Heart right ventricle (tissue), 16 donors: ENCODE measurements at places on chromosomes 7 and 10. TPM values are rescaled to one million over a fixed set of nuclear protein-coding genes. Genes with fewer than 3 reads are reported as not detected.

Gene PSAP
- 1,573 TPM for total RNA-seq

Gene DPY19L1
- 19.8 TPM for total RNA-seq

Gene GNG11
- total RNA-seq = 11.7 TPM

Gene ANKRD2
- 103 TPM for total RNA-seq

Gene PALD1
- total RNA-seq = 4.8 TPM

Gene MYOZ1
- total RNA-seq = 1.3 TPM

Gene PLXDC2
- total RNA-seq = 19.1 TPM

GRCh38 chr7:19747740-19748339 lies 25.6 kb downstream of the TMEM196 start:
- no peak for DNase-seq

- DNase-seq = no peak
Measured at GRCh38 chr7:152911922-152912321, 152.4 kb downstream of the ACTR3B start.

- no peak for DNase-seq
Measured at GRCh38 chr7:40182452-40182851, 47.6 kb downstream of the SUGCT start.

DNA sequence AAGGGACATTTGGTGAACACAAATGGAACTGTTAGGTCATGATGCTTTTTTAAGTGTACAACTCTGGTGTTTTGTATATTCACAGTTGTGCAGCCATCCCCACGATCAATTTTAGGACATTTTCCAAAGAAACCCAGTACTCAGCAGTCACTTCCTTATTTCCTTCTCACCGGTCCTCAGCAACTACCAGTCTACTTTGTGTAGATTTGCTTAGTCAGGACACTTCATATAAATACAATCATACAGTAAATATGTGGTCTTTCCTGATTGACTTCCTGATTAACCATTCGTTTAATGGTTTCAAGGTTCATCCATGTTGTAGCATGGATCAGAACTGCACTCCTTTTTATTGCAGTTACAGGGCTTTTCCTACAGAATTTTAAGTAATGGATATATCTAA lies 14.4 kb downstream of the SGPL1 start:
- DNase-seq = no peak

DNA sequence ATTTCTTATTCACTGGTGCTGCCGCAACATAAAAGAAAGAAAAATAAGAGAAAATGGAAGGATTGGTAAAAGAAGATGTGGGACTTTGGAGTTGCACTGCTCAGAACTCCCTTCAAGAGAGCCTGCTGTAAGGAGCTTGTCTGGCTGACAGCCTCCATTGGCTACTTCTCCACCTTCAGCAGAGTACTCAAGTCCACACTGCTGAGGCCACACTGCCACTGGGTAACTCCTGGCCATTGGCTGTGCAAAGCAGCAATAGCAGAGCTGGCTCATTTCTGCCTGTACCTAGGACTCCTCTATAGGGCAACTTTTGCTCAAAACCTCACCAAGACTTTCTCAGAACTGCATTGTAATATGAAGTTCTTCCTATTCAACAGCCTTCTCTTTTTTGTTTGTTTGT lies 38.7 kb upstream of the PCLO start:
- no peak for DNase-seq

DNA sequence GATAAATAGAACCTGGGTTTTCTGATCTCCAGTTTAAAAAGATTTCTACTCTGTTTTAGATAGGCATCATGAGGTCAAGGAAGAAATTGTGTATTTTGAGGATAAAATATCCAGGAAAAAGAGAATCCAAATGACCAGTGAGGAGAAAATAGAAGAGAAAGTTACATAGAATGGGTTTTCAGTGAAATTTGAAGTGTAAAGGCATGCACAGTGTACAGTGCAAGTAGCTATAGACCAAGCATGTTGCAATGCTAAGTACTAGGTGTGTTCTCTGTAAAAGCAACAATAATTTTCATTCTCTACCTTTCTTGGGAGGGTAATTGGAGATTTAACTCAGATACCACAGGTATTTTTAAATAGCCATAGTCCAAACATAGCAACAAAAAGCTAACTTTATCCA lies 22.6 kb downstream of the CDK1 start:
- DNase-seq = no peak

GRCh38 chr10:62231371-62231770 lies 37.3 kb downstream of the RTKN2 start:
- DNase-seq = no peak

- DNase-seq = no peak
Measured at GRCh38 chr7:155227788-155228458, 69.8 kb upstream of the INSIG1 start.

GRCh38 chr7:40572810-40573465 lies 438.1 kb downstream of the SUGCT start:
- no peak for DNase-seq

DNA sequence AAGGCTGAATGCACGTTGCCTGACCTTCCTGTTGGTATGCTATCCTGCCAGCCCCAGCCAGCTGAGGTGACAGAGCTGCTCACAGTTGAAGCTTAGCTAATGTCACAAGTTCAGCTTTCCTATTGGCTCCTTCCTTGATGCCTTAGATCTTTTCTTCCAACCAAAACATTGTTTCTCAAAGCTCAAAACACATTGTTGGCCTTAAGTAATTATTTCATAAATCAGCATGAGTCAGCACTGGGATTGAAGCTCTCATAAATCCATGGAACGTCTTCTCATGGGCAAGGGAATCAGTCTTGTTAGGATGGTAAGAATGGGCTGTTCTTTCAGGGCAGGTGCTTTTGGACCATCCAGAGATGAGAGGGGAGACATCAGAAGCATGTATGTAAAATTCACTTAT lies 128.1 kb upstream of the SAMD8 start:
- no peak for DNase-seq

DNA sequence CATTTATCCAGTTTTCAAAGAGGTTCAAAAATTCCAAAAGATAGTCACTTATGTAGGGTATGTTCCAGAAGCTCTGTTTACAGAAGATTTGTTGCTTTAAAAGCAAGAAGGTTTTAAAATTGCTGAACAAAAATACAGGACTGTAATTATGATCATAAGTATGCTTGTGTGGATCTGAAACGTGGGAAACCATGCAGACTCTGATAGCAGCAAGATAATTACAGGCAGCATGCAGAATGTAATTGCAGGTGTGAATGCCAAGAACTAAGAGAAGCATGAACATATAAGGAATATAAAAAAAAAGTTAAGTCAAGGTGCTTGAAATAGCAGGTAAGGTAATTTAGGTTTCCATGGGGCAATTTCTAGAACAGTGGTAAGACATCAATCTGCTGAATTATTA lies 405.7 kb downstream of the ARL4A start:
- DNase-seq = no peak
